ENCODE measurements at places on chromosomes 7 and 10.
A peak's percentile ranks its signal among the peaks of the same experiment; 100 is the strongest.

- no peak for DNase-seq
Measured at GRCh38 chr10:26978519-26978918, 117.8 kb upstream of the ABI1 start.

- DNase-seq = no peak
Measured at GRCh38 chr10:95478185-95478584, 83.0 kb downstream of the SORBS1 start.

GRCh38 chr10:12006671-12007070 is 35.9 kb downstream of the UPF2 start:
- no peak for DNase-seq

DNA sequence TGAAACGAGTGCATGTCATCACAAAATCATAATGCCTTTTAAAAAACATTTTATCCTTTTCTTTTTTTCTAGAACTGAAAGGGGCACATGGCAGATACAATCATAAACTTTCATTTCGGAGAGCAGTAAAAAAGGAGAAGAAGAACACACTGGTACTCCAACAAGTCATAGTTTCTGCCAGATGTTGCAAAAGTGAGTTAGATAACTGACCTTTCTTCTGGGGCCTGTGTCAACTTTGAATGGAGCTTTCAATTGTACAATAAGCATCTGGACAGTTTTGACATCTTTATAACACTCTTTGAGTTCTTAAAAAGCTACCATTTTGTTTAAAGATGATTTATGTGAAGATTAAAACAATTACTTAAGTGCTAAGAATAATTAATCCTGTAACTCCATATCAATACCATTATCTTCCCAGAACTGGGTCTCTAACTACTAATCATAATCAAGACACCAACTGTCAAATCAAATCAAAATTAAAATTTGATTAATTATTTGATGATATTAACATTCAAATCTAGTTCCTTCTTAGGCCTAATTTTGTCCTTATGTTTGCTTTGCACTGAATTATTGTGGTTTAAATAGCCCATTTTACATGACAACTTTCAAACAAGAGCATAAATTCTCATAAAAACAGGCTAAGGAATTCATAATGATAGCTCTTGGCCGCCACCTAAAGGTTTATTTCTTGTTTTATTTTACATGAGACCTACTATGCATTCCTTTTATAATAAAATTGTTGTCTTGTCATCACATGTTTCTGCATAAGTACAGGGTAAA is 19.5 kb upstream of the ITGB8 start:
- peak; percentile 30 for DNase-seq

DNA sequence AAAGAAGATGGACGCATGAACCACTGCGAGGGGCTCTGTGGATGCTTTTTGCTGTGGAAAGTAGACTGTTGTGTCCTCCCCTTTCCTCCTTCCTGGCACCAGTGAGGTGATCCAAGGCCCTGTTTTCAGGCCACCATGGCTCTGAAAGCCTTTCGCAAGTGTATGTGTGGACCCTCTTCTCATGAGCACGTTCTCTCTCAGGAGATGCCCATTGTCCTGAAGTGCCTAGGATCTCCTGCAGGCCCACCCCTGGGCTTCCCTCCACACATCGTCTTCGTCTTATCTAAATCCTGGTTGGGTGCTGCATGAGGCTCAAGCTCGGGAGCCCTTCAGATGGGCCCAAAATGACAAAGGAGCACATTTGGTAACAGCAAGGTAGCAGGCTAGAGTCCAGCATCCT is 188.2 kb downstream of the PTPN20 start:
- no peak for DNase-seq

DNA sequence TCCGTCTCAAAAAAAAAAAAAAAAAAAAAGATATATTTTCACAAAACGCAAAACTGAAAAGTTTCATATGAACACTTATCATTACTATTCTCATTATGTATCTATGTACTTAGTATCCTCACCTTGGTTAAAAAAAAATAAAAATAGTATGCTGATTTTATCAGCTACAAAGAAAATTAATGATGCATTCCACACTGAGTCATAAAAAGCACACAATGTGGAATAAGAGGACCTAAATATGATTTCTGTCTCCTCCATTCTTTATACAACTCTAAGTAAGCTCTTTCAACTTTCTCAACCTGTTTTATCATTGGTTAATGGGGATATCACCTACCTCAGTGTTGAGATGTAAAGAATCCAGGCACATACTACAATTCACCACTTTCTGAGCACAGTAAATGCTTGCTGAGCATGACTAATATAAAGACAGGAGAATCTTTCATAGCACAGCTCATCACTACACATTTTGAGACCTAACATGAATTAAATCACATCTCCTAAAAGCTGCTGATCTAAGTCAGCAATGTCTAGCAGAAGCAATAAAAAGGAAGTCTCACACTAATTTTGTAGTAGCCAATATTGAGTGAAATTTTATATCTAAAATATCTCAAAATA is 2.7 kb downstream of the SNX13 start:
- no peak for DNase-seq

GRCh38 chr10:13633689-13634088 is 46.9 kb downstream of the PRPF18 start:
- no peak for DNase-seq

DNA sequence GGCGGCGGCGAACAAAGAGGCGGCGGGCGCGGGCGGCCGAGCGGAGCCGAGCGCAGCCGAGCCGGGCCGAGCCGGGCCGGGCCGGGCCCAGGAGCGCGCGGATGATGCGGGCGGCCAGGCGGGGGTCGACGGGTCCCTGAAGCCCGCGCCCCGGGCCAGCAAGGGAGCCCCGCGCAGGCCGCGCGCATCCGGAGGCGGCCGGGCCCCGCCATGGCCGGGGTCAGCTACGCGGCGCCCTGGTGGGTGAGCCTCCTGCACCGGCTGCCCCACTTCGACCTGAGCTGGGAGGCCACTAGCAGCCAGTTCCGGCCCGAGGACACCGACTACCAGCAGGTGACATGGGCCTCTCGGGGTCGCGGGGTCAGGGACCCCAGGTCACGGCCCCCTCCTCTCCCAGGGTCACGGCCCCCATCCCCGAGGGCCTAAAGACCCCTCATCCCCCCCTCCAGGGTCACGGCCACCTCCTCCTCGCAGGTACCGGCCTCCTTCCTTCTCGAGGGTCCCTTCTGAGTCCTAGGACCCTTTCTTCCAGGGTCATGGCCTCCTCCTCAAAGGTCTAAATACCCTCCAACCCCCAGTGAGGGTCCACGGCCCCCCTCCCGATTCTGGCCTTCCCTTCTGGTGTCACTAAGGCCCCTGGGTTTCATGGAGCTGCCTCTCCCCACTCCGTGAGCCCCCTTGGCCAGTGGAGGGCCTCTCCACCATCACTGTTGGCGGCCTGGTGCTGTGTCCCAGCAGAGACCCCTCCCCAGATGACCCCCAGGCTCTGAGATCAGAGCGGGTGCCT is at the start of gene TTYH3:
Gene TTYH3 (plus strand): TSS at position 41 of the 787 bp plus-strand sequence. CDS start 170 bp downstream, at position 211.
- no peak for DNase-seq

- no peak for DNase-seq
Measured at GRCh38 chr10:49273082-49273465, 25.9 kb upstream of the C10orf71 start.

DNA sequence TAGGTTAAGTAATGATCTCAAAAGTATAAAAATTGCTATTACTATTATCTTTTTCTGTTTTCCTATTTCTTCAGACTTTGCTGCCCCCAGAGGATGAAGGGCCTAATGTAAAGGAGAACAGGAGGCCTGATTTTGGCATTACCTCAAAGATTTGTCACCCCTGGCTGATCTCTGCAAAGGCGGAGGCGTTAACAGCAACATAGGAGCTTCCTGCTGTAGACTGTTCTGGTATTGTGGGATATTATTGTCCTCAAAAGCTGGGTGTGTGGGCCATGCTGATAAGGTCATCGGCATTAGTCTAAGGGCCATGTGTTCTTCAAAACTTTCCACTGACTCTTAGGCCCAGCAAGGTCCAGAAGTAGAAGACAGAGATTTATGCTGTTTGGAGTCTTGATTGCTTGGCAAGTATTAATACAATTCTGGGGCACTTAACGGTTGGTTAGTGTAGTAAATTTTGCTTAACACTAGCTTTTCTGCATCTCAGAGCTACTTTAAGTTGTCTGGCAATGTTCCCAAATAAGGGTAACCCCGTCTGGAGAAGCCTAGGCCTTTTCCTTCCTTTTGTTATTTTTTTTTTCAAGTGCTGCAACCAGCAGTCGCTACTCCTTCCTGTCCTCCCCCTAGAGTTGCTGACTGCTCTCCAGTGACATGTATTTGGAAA is 14.0 kb upstream of the ENTPD1 start:
- DNase-seq = peak; percentile 97

GRCh38 chr10:106987362-106987761 is 177.1 kb downstream of the SORCS1 start:
- no peak for DNase-seq

DNA sequence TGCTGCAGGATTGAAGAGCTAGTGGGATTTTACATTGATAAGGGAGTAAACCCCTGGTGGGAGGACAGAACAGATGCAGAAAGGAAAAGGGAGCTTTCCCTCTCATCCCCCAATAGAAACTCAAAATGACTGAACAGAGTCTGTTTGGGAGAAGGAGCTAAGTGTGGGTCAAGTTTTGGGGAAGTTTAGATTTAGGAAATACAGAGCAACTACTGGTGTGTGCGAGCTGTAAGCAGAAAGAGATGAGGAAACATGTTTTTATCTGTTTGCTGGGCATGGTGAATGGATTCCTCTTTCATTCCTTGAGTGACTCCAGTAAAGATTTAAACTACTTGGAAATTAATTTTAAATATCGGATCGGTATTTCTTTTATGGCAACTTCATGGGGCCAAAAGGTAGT is 132.7 kb downstream of the AOAH start:
- DNase-seq = no peak

GRCh38 chr10:30988831-30989435 is 42.7 kb downstream of the ZNF438 start:
- DNase-seq = no peak

DNA sequence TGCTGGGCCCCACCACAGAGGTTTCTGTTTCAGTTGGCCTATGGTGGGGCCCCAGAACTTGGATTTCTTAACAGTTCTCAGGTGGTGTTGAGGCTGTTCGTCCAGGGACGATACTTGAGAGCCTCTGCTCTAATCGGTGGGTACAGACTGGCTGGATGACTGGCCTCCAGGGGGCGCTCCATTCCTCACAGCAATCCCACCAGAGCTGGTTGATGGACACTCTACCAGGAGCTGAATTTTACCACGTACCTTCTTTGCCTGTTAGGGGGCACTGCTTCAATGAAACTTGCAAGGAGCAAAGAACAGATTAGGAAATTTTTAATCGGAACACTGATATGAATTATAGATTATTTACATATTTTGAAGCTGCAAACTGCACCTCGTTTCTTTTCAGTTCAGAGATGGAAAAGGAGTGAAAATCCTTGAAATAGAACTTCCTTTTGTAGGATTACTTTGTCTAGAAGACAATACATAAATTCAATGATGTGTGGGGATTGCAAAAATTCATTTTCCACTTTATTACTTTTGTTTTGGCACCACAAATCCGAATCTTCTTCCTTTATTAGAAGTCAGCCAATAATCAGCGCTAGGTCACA is 44.8 kb downstream of the KBTBD2 start:
- DNase-seq = peak; percentile 95

DNA sequence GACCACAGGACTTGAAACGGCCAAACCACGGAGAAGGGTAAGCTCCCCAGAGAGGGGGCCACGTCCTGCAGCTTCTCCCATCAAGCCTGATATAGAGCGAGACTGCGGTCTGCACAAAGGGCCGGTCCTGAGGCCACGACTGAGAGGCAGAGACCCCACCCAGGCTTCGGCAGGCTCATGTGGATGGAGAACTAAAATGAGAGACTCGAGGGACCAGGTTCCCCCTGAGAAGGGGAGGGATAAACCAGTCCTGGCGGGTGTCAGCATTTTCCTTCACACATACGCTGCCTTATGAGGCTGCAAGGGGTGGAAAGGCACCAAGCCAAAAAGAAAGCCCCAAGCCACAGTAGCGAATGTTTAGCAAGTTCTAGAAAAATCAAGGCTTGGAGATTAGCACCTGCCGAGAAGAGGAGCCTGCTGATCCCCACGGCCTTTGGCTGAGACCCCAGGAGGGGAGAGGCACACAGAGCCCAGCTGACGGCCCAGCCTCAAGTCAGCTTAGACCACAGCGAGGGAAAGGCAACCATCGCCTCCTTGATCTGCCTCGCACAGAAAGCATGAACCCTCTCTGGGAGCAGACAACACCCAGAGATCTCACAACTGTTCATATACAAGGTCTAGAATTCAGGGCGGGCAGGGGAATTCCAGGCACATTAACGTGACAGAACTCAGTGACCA is 92.6 kb upstream of the RNF32 start:
- no peak for DNase-seq

DNA sequence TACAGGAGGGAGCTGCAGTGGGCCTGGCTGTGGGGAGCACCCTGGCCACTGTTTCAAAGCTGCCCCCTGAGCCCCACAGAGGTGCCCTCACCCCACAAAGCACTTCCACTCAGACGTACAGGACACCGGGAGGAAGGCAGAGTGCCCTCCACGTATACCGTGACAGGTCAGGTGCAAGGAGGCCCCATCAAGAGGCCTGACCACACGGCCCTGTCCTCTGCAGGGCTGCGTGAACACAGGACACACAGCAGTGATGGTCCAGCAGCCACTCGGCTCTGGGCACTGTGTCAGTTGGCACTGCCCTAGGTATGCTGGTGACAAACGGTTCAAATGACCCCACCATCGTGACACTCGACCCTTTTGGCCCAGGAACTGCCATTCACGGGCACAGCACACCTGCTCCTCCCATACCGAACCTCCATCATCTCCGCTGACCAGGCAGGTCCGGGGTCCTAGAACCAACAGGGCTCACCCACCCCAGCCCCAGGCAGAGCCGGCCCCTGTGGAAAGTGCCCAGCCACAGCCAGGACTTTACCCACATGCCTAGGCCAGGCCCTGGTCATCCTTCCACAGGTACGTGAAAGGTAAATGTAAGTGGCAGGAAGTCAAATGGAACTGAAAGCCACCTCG is 560.9 kb downstream of the PTPRN2 start:
- DNase-seq = no peak

DNA sequence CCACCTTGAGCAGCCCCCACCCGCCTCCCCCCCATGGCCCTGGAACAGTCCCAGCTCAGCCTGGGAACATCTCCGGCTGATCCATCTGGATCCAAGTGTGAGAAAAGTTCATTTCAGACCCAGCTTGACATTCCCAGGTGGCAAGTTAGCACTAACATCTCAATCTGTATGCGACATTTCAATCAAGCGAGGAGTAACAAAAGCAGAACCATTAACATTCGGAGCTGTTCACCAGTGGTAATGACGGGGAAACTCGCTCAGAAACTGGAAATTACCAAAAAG is 65.4 kb downstream of the PAX2 start:
- DNase-seq = no peak

- DNase-seq = no peak
Measured at GRCh38 chr10:78173360-78174015, 139.8 kb downstream of the RPS24 start.
